GM12878 (cell line): ENCODE measurements at places on chromosomes 7 and 10. TPM values are rescaled to one million over a fixed set of nuclear protein-coding genes. Genes with fewer than 3 reads are reported as not detected.

- no peaks in the 10 kb centered on the region for H3K36me3 ChIP-seq
- H3K27me3 ChIP-seq: no peaks in the 10 kb centered on the region
- H3K27ac ChIP-seq: no peak overlapping the region
- DNase-seq: no peak
- H3K4me3 ChIP-seq: no peak overlapping the region
These were observed 50.0 kb downstream of the PLXNA4 start for GRCh38 chr7:132526111-132526740.

The EGR2 gene
- 24.8 and 28.2 TPM in 2 replicates for total RNA-seq

GRCh38 chr10:70935631-70936030, 47.3 kb upstream of the PCBD1 start:
- no peaks in the 10 kb centered on the region for H3K4me1 ChIP-seq
- H3K27me3 ChIP-seq: no peaks in the 10 kb centered on the region; the same call in 1 of the 2 replicates
- no peak overlapping the region for H3K4me3 ChIP-seq

The WNT8B gene
- total RNA-seq: not detected in 2 replicates

The MYO3A gene
- total RNA-seq: not detected in 2 replicates

- no peak for DNase-seq
- H3K4me1 ChIP-seq: no peaks in the 10 kb centered on the region
- H3K27me3 ChIP-seq: no peaks in the 10 kb centered on the region
These were observed 5.3 kb downstream of the GALNTL5 start for GRCh38 chr7:151961536-151961935.

The HDAC9 gene
- total RNA-seq: 0.92 and 1.9 TPM in 2 replicates

DNA sequence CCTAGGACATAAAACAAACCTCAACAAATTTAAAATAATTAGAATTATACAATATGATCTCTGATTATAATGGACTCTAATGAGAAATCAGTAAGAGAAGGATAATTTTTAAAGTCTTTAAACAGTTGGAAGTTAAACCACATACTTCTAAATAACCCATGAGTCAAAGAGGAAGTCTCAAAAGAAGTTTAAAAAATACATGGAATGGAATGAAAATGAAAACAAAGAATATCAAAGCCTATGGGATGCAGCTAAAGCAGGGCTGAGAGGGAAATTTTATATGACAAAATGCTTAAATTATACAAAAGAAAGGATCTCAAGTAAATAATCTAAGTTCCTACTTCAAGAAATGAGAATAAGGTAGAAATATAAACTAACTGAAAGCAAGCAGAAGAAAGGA, 460.5 kb downstream of the RPS24 start:
- H3K27me3 ChIP-seq: no peaks in the 10 kb centered on the region
- no peak overlapping the region for H3K4me3 ChIP-seq
- no peak overlapping the region for H3K27ac ChIP-seq
- no peak for DNase-seq

The PIK3CG gene
- total RNA-seq: 7.1 and 8.0 TPM in 2 replicates

The GLRX3 gene
- 123 and 127 TPM in 2 replicates for total RNA-seq

DNA sequence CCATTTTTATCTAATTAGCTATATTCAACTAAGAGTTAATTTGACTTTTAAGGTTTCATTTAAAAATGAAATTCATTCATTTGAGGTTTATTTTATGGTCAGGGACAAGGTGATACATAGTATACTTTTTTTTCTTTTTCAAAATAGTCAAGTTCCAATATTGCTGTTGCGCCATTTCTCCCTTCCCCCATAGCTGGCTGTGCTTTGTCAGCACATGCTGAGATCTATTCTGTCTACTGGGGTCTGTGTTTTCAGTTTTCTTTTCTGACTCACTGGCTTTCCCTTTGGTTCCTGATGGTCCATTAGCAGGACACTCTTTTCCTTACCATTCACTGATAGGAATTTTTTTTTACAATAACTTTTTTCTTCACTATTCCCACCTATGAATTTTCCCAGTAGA, 336.4 kb upstream of the TMEM229A start:
- no peak overlapping the region for H3K27ac ChIP-seq
- no peaks in the 10 kb centered on the region for H3K36me3 ChIP-seq
- no peaks in the 10 kb centered on the region for H3K27me3 ChIP-seq
- DNase-seq: no peak
- no peak overlapping the region for H3K4me3 ChIP-seq

GRCh38 chr7:78437118-78437517, 638.5 kb downstream of the PHTF2 start:
- no peak for DNase-seq
- no peaks in the 10 kb centered on the region for H3K36me3 ChIP-seq
- no peak overlapping the region for H3K4me3 ChIP-seq
- no peaks in the 10 kb centered on the region for H3K4me1 ChIP-seq

The CYP17A1 gene
- 1.9 and 2.1 TPM in 2 replicates for total RNA-seq

- H3K27me3 ChIP-seq: no peaks in the 10 kb centered on the region
- H3K4me3 ChIP-seq: no peak overlapping the region
- no peak overlapping the region for H3K27ac ChIP-seq
- DNase-seq: no peak
- no peaks in the 10 kb centered on the region for H3K4me1 ChIP-seq
These were observed 208.7 kb downstream of the PAXIP1 start for GRCh38 chr7:154794147-154794780.

DNA sequence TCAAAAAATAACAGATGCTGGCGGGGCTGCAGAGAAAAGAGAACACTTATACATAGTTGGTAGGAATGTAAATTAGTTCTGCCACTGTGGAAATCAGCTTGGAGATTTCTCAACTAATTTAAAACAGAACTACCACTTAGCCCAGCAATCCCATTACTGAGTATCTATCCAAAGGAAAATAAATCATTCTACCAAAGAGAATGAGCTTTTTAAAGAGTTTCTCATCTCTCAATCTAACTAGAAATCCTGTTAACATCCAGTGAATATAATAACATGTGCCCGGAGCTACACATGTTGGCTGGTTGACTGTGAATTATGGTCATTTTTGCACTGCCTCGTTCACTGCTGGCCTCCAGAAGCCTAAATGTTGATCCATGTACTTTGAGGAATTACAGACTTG, 39.3 kb downstream of the BET1 start:
- no peak overlapping the region for H3K27ac ChIP-seq
- no peaks in the 10 kb centered on the region for H3K27me3 ChIP-seq
- no peaks in the 10 kb centered on the region for H3K36me3 ChIP-seq
- H3K4me1 ChIP-seq: no peaks in the 10 kb centered on the region
- no peak overlapping the region for H3K4me3 ChIP-seq
- no peak for DNase-seq

- no peak overlapping the region for H3K27ac ChIP-seq
- no peak overlapping the region for H3K4me3 ChIP-seq
- peaks cover 3% of the 10 kb centered on the region; the same call in 1 of the 2 replicates for H3K4me1 ChIP-seq
- no peaks in the 10 kb centered on the region for H3K27me3 ChIP-seq
- peaks cover 14% of the 10 kb centered on the region for H3K36me3 ChIP-seq
These were observed 34.6 kb downstream of the PSAP start for GRCh38 chr10:71816421-71816851.

DNA sequence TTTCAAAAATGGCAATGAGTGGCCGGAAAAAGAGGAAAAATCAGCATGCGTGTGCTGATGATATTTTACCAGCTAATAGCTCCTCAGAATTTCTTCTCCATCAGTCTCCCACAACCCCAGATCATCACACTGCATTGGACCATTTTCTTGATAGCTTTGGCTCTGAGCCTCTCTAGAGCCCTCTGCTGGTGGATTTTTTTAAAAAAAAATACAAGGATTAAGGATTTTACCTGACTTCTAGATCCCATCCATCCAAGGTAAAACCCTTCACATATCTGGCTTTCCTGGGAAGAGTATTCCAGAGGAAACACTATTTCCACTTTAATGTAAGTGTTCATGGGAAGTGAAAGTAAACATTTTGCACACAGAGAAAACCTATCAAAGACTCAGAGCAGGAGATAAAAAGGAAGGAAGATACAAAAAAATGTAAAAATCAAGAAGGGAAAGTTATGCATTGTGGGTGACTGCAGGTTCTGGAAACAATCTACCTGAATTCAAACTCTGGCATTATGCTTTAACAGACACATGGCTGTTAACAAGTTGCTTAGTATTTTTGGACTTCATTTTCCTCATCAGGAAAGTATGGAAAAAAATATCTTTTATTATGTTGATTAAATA, 380.9 kb downstream of the LRRTM3 start:
- DNase-seq: no peak
- H3K4me3 ChIP-seq: no peak overlapping the region
- H3K27ac ChIP-seq: no peak overlapping the region
- H3K4me1 ChIP-seq: no peaks in the 10 kb centered on the region

The KNDC1 gene
- total RNA-seq: 0.05 TPM in 1 of 2 replicates, not detected in the other
